ENCODE measurements at places on chromosomes 1 and 21.

DNA sequence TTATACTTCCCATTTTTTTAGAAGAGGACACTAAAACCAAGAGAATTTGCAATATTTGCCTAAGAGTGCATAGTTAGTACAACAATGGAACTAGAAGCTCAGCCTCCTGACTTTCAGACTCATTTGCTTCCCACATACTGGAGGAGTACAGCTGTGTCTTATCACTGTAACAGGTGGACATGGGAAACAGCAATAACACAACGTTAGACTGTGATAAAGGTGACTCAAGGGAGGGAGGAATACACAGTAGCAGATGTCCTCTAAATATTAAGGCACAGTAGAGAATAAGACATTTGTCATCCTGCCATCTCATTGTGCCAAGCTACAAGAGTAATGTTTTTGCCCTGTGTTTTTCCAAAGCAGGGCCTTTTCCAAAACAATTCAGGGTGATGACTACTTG, 55.4 kb upstream of the JAK1 start:
- DNase-seq, result no peak

DNA sequence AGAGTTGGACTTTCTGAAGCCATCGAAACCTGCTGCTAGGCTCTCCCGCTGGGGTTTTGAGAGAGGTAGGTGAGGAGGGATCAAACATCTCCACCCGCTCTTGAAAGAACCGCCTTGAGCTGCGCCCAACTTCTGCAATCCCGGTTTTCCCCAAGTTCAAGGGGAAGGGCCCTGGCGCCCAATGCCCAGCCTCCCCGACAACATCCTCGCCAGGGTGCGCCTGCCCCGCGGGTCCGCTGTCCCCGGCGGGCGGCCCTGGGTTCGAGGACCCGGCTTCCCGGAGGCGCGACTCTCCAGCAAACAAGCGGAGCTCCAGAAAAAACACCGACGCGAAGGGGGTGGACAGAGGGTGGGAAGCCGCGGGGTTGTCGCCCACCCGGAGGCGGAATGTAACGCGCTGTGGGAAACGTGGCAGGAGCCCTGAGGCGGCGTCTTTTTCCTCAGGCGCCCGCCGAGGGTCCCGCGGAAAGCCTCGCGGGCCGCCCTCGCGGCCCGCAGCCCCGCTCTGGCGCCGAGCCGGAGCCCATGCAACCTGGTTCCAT, 607 bp downstream of the BTG3 start:
- peak; percentile 51 for DNase-seq

DNA sequence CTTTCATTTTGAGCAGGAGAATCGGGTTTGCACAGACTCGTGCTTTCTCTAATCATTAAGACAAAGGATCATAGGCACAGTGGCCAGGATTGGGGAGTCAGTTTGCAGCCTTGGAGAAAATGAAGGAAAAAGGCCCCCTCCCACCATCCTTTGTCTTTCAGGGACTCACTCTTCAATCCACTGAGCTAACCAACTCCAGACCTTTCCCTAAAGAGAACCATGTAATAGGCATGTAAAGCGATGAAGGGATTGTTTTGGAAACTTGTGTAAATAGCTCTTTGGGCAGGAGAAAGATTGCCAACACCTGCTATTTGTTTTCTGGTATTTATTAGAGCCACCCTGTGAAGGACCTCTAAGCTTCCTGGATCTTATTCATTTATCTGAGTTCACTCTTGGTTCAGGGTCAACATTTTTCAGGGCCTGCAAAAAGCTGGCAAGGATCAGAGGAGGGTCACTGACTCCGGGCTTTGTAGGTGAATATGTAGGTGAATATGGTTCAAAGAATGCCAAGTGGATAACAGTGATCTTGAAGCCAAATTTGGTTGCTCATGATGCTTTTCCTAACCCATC, 192.6 kb upstream of the FGGY start:
- DNase-seq, result no peak

DNA sequence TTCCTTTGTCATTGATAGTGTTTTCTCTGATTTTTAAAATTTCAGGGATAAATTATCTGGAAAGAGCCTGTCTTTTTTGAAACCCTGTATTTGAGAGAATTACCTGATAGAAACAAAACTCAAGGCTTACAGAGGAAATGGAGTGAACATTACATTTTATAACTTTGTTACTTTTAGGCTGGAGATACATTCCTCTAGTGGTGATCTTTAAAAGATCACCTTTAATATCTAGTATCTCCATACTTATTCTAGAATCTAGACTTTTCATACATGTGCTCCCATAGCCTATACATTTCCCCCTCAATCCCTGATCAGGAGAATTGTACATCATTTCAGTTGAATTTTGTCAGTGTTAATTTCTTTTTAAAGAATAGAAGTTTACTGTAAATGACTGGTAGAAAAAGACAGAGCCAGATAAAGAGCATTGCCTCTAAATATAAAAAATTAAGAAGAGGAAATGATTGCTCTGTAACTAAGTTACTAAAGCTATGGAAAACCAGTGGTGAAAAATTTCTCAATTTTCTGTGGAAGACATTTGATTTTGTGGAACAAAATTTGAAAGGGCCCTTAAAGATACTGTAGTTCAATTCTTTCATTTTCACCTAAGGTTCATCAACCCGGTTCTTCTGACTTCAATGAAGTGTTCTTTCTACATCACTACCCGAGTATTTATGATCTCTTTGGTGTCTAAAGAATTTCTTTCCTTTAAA, 33.7 kb downstream of the RASAL2 start:
- no peak for DNase-seq

GRCh38 chr1:192629612-192630011, 6.3 kb upstream of the RGS13 start:
- DNase-seq, result no peak

DNA sequence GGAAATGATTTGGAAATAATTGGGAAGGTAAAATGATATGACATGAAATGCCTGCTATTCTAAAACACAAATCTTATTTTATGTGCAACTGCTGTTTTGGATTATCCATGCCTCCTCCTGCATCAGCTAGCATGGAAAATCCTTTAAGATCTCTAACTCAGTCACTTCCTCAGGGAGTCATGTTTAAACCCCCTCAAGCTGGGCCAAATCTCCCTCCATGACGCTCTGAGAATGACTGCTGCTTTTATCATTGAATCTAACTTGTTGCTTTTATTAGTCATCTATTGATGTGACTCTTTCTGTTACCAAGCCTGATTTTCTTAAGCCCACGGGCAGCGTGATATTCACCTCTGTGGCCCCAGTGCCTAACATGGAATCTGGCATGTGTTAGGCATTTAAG, 324.8 kb downstream of the DISC1 start:
- DNase-seq, result peak; percentile 38

DNA sequence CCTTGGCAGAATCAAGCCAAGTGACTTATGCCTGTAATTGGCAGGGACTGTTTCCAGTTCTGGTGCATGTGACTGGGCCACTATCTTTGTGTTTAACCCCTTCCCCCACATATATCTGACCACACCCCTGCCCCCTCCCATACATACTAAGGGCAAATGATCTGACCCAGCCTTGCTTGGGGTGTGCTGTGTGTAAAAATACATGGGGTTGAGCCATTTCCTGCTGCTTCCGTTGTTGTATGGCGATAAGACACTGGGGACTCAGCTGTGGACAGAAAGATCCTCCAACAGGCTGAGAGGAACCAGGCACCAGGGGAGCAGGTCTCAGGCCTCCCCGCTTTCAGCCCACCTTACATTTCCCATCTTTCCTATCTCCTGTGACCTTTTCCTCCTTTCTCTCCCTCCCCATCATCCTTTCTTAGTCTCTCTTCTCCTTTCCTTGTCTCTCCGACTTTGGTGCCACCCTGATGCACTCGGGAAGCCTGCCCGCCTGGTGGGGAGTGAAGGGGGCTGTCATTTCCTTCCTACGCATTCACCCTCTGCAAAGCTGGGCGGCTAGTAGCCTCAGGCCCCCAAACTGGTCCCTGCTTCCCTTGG, 39.7 kb downstream of the TMCC2 start:
- DNase-seq, result no peak

DNA sequence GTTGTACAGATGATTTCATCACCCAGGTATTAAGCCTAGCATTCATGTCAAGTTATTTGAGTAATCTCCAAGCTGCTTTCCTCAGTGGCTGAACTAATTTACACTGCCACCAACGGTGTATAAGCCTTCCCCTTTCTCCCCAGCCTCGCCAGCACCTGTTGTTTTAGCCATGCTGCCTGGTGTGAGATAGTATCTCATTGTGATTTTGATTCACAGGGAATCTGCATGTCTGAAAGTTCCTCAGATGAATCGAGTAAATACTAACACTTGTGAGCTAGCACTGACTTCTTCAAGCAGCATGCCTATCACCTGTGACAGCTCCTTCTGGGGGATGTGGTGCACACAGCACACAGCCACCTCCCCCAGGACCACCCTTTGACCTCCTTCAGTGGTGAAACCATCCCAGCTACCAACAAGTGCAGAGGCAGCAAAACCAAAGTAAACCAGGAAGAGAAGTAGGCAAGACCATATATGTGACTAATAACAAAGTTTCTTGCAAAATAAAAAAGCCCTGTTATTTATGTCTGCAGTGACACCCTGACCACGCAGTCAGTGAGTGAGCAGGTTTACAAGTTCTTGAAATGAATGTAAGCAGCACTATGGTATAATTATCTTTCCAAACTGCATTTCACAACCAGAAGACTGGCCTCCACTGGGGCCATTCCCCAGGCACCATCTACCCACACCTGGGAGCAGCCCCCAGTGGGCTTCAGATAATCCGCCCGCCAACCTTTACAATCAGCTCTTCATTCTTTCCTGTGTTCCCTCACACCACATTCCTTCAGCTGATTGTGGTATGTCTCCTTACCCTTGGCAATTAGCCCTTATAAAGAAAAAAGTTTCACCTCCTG, 173.8 kb downstream of the ETS2 start:
- no peak for DNase-seq

GRCh38 chr1:49340576-49340975, 563.9 kb upstream of the BEND5 start:
- DNase-seq, result no peak

- no peak for DNase-seq
Measured at GRCh38 chr1:23100074-23100748, 68.4 kb downstream of the LUZP1 start.

DNA sequence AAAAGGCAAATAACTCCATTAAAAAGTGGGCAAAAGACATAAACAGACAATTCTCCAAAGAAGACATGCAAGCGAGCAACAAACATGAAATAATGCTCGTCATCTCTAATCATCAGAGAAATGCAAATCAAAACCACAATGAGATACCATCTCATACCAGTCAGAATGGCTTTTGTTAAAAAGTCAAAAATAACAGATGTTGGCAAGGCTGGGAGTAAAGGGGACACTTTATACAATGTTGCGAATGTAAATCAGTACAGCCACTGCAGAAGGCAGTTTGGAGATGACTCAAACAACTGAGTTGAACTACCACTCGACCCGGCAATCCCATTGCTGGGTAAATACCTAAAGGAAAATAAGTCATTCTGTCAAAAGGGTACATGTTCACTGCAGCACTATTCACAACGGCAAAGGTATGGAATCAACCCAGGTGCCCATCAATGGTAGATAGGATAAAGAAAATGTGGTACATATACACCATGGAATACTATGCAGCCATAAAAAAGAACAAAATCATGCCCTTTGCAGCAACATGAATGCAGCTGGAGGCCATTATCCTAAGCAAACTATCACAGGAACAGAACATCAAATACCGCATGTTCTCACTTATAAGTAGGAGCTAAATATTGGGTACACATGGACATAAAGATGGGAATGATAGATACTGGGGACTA, 25.9 kb downstream of the TSPAN2 start:
- no peak for DNase-seq

DNA sequence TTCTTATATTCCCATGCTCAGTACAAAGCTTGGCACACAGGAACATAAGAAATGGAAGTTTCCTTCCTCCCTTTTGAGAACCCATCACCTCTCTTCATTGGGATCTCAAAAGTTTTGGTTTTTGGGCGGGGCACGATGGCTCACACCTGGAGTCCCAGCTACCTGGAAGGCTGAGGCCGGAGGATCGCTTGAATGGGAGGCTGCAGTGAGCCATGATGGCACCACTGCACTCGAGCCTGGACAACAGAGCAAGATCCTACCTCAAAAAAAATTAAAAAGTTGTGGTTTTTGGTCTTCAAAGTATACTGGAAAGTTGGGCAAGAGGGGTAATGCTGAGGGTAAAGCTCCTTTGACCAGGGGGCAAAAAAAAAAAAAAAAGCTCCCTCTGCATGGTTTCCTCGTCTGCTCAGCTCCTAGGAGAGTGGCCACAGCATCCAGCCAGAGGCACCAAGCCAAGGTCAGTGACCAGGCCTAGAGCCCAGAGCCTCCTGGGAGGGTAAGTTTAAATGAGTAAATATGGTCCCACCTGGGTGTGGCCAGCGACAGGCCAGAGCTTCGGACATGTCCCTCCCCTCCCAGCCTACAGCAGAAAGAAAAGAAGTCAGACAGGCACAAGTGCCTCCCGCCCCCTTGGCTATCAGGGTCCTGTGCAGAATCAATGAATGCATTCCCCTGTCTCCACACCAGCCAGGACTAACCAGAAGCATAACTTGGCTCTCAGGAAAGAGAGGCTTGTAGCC, 5.0 kb downstream of the MEF2D start:
- DNase-seq, result no peak

- peak; percentile 31 for DNase-seq
Measured at GRCh38 chr1:9996624-9997582, at the start of gene RBP7. Gene RBP7, plus strand, starts transcription at chr1:9997228. Its CDS starts 31 bp downstream, at chr1:9997259.
